ENCODE measurements at places on chromosomes 6 and 20.

- DNase-seq: no peak
Observed at GRCh38 chr20:39010496-39010895, 48.4 kb downstream of the DHX35 start.

DNA sequence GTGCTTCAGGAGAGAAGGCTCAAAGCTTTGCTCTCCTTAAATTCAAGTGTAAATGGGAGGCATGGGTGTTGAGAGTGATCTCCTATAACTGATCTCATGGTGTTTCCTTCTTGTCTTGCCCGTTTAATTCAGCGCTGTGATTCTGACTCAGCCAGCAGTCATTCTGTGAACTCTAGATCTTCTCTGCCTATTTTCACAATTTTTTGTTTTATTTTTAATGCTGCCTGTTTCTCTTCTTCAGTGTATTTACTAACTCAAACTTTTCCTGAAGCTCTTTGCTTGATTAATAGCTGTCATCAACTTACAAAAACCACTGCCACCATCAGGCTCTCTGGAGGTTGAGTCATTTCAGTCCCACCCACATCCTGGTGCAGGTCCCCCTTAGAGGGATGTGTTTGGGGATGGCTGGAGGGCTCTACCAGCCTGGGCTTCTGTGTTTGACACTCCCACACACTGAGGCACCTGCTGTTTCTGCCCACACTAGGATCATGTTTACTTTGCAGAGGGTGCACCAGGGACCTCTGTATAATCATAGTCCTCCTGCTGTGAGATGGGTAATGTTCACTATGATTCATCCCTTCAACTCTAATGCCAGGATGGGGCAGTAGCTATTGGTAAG lies 94.0 kb downstream of the SHLD1 start:
- peak; percentile 70 for DNase-seq

- no peak for DNase-seq
Observed at GRCh38 chr6:35028781-35029769, 112.1 kb downstream of the TCP11 start.

DNA sequence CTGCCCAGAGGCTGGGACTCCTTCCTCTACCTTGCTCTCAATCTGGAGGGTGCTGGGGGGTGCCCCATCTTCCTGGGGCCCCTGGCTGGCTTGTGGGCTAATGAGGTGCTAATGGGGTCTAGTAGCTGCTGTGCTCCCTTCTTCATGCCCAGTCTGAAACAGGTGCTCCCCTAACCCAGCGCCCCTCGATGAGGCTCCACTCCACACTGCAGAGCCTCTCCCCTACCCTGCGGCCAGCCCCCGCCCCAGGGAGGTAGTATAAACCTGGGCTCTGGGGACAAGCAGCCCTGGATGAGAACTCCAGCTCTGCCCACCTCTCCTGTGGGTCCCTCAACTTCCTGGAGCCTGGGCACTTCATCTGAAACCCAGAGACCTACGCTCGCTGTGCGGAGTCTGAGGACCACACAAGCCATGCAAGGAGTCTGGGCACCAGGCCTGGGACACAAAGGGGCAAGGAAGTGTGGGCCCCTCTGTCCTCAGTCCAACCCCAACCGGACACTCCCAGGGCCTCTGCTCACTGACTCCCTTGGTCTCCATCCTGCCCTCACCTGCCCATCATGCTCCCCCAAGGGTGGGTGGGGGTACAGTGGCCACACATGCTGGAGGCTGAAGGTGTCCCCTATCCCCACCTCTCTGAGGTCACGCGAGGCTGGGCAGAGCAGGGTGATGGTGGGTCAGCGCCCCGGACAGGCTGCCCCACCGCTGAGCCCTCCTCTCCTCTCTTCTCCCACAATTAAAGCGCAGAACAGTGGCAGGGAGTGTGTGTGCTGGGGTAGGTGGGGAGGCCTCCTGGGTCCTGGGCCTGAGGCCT lies 6.1 kb downstream of the RPL10A start:
- peak; percentile 55 for DNase-seq

GRCh38 chr6:63899550-63899949 lies 263.9 kb downstream of the PHF3 start:
- DNase-seq: no peak

DNA sequence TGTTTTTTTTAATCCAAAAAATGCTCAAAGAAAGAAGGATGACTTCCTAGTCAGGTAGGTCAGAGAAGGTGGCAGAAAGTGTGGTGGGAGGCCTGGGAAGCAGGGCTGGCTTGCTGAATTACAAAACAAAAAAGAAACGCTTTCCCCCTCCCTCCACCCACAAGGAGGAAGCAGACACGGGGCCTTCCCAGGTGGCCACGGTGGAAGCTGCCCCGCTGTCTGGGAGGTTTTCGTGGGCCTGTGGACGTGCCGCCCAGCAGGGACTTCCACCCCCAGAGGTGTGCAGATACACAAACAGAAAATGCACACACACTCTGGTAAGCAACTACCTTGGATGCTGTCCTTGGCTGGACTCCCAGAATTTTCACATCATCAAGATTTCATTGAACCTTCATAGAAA lies 198.2 kb upstream of the CDH4 start:
- DNase-seq: no peak

- DNase-seq: no peak
Observed at GRCh38 chr6:64085126-64085525, 449.5 kb downstream of the PHF3 start.

DNA sequence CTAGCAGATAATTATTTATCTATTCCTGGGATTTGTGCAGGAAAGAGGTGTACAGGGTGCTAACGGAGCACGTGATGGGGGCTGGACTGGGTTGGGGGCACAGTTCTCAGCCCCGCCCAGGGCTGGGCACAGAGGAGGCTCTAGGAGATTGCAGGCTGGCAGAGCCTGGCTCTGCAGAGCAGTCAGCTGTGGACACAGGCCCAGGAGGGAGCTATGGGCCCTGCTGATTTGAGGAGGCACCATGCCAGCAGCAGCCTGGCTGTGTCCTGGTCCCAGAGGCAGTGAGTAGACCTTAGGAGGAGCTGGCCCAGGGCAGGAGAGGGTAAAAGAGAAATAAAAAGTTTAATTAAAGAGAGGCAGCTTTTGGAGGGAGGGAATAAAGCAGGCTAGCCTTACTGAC lies 19.3 kb downstream of the MAFB start:
- no peak for DNase-seq

GRCh38 chr6:148869585-148869984 lies 122.8 kb downstream of the UST start:
- DNase-seq: no peak

DNA sequence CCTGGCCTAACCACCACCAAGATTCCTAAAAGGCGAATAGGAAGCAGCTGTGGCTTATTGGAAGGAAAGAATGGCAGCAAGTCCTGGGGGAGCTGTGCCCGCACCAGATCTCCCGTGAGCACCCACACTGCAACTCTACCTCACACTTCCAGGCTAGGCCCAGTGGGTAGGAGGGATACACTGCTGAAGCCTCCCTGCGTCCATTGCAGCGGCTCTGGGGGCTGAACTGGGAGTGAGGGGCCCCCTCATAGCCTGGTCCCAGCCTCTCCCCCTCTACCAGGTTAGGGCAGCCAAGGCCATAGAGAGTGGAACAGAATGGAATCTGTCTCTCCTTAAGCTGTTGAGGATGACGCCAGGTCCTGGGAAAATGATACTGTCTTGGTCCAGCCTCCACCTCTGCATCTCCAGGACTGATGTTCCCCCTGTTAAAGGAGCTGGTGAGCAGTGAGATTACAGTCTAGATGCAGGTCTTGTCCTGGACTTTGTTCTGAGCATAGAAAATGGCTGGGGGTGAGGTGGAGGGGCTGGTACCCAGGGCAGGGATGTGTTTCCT lies 11.3 kb downstream of the CNPY3 start:
- no peak for DNase-seq

GRCh38 chr20:49656304-49656703 lies 57.4 kb downstream of the B4GALT5 start:
- DNase-seq: no peak

GRCh38 chr6:106063448-106063850 lies 22.7 kb upstream of the PRDM1 start:
- DNase-seq: no peak

DNA sequence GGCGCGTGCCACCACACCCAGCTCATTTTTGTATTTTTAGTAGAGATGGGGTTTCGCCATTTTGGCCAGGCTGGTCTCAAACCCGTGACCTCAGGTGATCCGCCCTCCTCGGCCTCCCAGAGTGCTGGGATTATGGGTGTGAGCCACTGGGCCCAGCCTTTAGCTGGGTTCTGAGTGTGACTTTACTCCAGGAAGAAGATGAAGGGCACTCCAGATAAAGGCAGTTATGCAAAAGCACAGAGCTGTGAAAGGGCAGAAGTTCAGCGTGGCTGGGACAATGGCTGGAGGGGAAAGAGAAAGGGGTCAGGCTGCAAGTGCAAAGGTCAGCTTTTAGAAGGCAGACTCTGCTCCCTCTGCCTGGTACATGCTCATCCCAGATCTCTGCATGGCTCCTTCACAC lies 39.7 kb downstream of the MAP3K5 start:
- DNase-seq: no peak

DNA sequence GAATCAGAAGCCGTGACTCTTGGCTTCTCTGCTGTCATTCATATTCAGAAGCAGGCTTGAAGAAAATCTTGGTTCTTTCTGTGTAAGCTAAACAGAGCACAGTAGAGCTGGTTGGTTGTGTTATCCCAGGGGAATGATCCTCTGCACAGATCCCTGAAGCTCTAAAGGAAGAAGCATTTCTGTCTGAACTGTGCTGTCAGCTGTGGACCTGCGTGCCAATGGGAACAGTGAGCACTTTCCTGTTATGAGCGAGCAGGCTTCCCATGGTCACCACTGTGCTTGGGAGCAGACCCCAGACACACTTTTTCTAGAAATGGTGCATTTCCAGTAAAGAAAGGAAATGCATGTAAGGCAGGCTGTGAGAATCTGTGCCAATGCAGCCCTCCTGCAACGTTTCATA lies 490.2 kb downstream of the EPM2A start:
- no peak for DNase-seq

- no peak for DNase-seq
Observed at GRCh38 chr20:5065879-5066383, 53.8 kb downstream of the PCNA start.

GRCh38 chr20:3901706-3902440 lies 12.7 kb downstream of the PANK2 start:
- DNase-seq: no peak

DNA sequence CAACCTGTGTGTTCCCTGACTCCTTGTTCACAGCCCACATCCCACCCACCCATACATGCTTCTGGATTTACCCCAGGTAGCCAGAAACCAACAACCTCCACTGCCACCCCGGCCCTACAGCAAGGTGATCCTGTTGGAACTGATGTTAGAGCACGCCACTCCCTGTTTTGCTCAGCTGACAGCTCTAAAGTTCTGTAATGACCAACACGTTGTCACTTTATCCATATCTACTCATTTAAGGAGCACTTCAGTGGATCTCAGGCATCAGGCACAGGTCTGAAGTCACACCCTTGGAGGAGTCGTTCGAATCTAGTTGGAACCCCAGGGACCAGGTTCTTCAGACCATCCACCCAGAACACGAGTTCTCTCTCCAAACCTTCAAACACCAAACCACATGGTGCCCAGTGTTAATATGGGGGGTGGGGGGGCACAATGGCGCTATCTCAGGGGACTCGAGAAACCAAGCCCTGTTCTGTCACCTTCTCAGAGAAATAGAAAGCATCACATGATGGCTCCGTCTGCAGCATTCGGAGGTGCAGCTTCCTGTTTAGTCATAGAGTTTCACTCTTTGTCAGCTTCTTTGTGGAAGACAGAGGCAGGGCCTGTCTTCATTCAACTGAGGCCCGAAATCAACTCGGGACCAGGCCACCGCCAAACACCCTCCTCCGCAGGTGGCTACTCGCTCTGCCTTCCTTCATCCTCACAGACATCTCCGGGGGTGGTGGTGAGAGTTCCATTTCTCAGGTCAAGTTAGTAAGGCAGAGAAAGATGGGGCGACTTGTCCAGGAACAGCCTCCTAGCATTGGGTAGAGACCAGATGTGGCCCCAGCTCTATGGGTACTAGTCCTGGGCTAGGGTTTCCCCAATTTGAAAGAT lies 142.2 kb downstream of the NFATC2 start:
- peak; percentile 69 for DNase-seq

DNA sequence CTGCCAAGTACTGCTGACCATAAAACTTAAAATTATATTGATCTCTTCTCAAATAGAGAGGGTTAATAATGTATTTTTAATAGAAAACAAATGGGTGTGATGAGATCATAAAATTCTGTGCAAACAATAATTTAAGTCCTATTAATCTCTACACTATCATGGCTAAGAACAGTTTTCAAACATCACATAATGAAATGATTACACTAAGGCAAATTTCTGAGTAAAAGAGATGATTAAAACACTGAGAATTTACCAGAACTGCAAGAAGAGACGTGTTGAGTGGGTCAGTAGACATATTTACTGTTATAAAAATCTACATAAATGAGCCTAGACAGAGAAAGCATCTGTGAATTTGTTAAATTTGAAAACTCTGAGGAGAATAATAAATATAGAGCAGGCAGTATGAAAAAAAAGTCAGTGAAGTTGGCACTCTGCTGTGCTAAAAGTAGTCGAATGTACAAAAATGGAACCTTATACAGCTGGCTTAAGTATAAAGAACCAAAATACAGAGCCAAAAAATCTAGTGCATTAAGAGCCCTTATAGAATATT lies 302.6 kb upstream of the MANEA start:
- DNase-seq: no peak

- DNase-seq: no peak
Observed at GRCh38 chr6:158399040-158399700, 86.9 kb downstream of the TULP4 start.

GRCh38 chr6:87945966-87946365 lies 101.7 kb upstream of the SPACA1 start:
- no peak for DNase-seq

DNA sequence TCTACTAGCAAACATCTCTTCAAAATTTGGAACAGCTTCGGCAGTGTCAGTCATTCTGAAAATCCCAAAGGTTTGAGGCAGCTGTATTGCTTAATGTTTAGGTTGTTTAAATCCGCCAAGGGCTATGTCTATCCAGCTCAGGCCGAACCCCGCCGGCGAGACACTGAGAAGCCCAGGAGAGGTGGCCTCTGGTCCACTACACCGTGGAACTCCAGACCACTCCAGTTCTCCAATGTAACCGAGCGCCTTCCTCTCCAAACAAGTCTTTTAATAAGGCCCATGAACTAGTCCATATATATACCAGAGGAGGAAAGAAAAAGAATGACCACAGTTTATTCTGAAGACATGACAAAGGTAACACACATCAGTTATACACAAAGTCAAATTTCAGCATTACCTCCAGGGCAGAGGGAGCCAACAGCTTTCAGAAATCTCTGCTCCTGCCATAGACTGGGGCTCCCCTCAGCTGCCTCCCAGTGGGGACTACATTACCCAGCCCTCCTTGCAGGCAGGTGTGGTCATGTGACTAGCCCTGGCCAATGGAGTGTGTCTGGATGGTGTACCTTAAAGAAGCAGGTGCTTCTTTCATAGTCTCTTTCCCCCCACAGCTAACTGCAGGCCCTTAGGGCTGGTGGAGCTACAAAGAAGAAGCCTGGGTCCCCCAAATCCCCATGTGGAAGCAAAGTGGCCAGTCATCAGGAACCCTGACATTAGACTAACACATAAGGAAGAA lies at the start of gene RAMACL:
RAMACL (minus strand) TSS at position 255 of the 733 bp plus-strand sequence; CDS start at position 54, 201 bp downstream.
- peak; percentile 40 for DNase-seq
